GF-D8 (cell line): ENCODE measurements at places on chromosomes 2 and 18.

GRCh38 chr2:102137138-102137537, 5.4 kb upstream of the IL1R1 start:
- DNase-seq, result no peak

DNA sequence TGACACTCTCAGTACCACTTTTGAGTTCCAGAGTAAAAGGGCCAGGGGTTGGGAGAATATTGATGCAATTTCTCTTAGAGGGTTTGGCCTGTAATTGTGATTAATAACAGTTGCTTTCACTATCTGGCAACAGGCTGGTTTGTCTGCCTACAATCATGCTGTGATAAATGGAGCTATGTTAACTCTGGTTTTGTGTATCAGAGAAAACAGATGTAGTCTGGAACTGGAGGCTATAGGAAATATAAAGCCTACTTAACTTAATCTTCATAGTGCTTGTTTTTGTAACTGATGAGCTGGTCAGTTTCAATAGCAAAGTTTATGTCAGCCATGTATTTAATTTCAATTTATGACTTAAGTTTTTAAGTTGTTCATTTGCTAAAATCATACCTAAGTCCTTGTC, 138.0 kb downstream of the AGPS start:
- no peak for DNase-seq

DNA sequence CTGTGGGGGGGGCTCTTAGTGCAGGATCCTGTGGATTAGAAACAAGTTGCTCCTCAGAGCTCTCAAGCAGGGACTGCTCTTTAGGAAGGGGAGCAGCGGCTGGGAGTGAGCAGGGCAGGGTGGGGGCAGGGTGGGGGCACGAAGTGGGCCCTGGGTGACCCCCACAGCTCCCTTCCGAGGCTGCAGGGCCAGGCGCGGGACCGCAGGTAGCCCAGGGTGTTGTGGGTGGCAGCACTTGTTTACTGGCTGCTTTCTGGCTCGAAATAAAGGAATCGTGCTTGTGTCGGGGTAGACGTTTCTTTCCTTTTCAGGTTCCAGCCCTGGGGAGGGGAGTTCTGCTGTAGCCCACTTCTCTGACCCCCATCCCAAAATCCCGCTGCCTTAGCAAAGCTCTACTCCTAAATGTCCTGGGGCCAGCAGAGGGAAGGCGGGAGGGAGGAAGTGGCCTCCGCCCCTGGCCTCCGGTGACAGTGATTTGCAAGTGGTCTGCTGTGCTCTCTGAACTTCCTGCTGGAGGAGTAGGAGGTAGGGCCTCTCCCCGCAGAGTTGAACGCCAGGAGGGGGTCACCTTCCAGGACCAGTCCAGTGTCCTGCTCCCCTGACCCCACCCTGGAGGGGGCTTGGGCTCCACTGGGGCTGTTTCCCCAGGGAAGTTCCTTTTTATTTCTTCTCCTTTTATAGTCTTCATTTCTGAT, 8.3 kb downstream of the NEU4 start:
- DNase-seq, result no peak

GRCh38 chr2:156327835-156328695, 4.5 kb downstream of the NR4A2 start:
- DNase-seq, result no peak

DNA sequence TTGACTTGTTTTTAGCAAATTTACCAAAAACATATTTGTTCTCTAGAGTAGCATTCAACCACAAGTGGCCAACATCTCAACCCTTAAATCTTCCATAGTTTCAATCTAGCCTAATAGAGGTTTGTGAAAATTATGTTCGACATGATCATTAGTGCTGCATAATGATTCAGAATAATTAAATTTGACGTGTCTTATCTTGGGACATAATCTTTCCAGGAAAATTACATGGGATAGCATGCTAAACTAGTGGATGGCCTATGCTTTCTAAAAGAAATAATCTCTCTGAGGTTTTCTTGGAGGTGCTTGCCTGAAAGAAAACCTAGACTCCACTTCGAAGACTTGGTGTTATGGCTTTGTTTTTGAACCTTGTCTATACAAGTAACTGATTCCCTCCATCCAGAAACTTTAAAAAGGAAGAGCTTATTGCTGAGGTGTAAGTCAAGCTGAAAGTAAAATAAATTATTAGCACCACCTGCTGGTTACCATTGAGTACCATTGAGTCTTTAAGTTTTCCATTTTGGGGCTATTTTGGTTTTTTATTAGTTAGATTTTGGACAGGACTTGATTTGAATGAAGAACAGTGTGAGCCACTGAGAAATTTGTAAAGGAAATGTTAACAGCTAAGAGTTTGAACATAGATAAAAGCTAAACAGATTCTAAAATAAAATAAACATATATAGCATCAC, 32.7 kb downstream of the COX7A2L start:
- DNase-seq, result peak; percentile 24

DNA sequence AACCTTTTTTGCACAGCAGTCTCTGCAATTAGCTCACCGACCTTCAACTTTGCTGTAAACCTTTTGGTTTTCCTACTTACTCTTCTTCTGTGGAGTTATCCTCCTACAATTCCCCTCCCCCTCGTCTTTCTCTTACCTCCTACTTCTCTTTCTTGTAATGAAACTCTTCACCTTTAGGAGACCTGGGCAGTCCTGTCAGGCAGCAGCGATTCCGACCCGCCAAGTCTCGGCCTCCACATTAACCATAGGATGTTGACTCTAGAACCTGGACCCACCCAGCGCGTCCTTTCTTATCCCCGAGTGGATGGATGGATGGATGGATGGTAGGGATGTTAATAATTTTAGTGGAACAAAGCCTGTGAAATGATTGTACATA, 8.3 kb downstream of the TBR1 start:
- no peak for DNase-seq

DNA sequence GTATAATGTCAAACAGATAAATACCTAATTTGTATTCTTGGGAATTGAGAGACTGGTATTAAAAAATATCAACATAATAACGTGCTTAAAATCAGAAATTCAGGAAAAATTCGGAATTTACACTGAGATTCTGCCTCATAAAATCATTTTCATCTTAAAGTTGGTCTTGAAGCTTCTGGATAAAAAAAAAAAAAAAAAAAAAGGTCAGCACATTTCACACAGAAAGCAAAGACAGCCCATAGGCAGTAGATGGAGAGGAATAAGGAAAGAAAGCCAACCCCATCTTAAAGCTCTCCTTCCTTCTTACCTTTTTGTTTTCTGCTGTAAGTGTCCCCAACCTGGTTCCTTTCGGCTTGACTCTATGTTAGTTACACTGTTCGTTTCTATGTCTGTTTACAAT, 41.5 kb upstream of the ALK start:
- DNase-seq, result no peak

DNA sequence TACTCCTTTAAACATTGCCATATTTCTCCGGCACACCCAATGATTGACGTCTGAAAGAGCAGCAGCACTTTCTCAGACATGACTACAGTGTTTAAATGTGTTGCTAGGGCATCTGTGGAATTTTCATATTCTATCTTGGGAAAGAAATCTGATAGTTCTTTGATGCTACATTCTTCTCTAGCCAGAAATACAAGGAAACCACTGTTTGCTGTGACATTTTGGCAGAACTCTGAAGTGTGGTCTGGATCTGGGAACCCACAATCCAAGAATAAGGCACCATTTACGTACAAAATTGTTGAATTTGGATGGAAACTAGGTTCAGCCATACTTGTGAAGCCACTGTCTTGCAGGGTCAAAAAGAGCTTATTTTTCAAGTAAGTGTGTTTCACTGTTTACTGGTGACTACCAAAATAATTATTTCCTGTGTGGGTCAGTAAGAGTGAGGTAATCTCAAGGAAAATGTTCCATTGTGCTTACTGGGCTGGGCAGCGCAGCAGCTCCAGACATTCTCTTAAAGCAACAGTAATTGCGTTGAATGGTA, 21.3 kb upstream of the CD28 start:
- DNase-seq, result no peak

- no peak for DNase-seq
These were observed 242.3 kb upstream of the NOL4 start for GRCh38 chr18:34467058-34467457.

GRCh38 chr18:43322132-43322531, 44.8 kb upstream of the SYT4 start:
- no peak for DNase-seq

GRCh38 chr2:225693259-225693658, 293.7 kb downstream of the NYAP2 start:
- DNase-seq, result no peak

GRCh38 chr2:126704434-126705160, 48.6 kb downstream of the GYPC start:
- DNase-seq, result no peak
